Cerebellum (tissue), 4 donors: ENCODE measurements at places on chromosomes 2 and 18. TPM values are rescaled to one million over a fixed set of nuclear protein-coding genes. Genes with fewer than 3 reads are reported as not detected.

GRCh38 chr2:71748227-71748626, 294.9 kb downstream of the DYSF start:
- DNase-seq = no peak

DNA sequence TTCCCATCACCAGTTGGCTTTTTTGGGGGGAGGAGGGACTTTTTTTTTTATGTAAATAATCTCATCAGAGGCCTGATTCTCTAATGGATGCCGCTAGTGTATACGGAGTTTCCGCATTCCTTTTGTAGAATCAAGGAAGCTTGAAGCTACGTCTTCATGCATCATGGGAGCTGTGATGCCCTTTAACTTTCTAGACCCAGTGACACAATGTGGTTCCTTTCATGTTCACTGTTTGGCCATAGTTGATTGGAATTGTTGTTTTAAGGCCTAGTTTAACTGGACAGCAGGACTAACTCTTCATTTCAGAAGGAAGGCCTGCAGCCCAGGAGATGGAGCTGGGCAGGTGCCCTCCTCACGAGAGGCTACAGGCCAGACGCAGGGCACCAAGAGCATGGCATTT, 287.9 kb downstream of the AGAP1 start:
- no peak for DNase-seq

GRCh38 chr2:225196579-225196978, 154.3 kb upstream of the DOCK10 start:
- no peak for DNase-seq

GRCh38 chr18:66674286-66674685, 70.4 kb upstream of the CDH19 start:
- DNase-seq = no peak

DNA sequence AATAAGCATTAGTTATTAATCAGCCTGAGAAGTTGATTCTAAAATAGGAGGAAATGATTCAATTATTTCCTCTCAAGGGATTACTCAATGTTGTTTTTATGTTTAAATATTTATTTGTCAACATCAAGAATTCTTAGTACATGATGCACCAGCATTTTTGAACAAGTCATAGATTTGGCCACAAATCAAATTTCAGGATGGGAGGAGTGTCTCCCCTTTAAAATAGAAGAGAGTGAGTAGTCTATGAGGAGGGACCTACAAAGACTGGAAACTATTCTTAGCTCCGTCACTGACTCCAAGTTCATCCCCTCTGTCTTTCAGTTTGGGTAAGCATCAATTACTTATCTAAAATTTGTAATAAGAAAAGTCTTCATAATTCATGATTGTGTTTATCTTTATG, 18.6 kb upstream of the IL18R1 start:
- DNase-seq = no peak

The CCDC141 gene
- total RNA-seq = 2.6 TPM

The SERPINB5 gene
- not detected for total RNA-seq

The IL18R1 gene
- 0.09 TPM for total RNA-seq

The SLC30A3 gene
- total RNA-seq = 3.2 TPM
